ENCODE measurements at places on chromosomes 5 and 9.
A peak's percentile ranks its signal among the peaks of the same experiment; 100 is the strongest.

- DNase-seq: no peak
Measured at GRCh38 chr5:65157906-65158603, 323.7 kb downstream of the ADAMTS6 start.

- DNase-seq: no peak
Measured at GRCh38 chr9:5908918-5909317, 18.2 kb downstream of the MLANA start.

GRCh38 chr5:21826884-21827283, 1026.3 kb downstream of the CDH12 start:
- DNase-seq: no peak

GRCh38 chr5:113825176-113825575, 311.7 kb downstream of the YTHDC2 start:
- no peak for DNase-seq

DNA sequence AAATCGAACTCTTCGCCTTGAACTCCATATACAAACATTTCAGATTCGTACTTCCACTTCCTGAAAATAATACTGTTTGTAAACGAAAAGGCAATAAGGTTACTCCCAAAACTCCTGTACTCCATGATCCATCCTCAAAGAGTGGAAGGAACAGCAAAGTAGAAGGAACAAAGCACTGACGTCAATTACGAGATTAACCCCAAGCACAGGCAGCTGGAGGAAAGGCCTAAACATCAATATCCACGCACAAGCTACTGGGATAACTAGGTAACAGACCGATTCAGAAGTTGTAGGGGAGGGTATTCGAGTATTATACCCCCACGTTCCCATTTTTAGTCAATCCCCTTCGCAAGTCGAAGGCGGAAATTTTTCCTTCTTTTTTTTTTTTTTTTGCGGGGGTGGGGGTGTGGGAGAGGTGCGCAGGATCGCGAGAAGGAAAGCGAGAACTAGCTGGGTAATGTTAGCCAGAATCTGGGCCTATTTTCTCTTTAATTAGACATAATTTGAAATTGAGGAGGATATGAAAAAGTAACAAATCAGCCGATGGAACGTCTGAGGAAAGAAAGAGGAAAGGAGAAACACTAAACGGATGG, 909 bp downstream of the AFF4 start:
- no peak for DNase-seq

GRCh38 chr5:83001796-83002381, 75.3 kb downstream of the TMEM167A start:
- DNase-seq: no peak

- no peak for DNase-seq
Measured at GRCh38 chr5:52771343-52772039, 16.2 kb upstream of the ITGA1 start.

- peak; percentile 61 for DNase-seq
Measured at GRCh38 chr5:759111-759751, 25.3 kb downstream of the ZDHHC11B start.

All from HuH-7.5 (cell line).